Epithelial cell of proximal tubule (primary cell): ENCODE measurements at places on chromosomes 5 and 9. TPM values are rescaled to one million over a fixed set of nuclear protein-coding genes. Genes with fewer than 3 reads are reported as not detected.

The OBP2B gene
- not detected in 2 replicates for total RNA-seq

DNA sequence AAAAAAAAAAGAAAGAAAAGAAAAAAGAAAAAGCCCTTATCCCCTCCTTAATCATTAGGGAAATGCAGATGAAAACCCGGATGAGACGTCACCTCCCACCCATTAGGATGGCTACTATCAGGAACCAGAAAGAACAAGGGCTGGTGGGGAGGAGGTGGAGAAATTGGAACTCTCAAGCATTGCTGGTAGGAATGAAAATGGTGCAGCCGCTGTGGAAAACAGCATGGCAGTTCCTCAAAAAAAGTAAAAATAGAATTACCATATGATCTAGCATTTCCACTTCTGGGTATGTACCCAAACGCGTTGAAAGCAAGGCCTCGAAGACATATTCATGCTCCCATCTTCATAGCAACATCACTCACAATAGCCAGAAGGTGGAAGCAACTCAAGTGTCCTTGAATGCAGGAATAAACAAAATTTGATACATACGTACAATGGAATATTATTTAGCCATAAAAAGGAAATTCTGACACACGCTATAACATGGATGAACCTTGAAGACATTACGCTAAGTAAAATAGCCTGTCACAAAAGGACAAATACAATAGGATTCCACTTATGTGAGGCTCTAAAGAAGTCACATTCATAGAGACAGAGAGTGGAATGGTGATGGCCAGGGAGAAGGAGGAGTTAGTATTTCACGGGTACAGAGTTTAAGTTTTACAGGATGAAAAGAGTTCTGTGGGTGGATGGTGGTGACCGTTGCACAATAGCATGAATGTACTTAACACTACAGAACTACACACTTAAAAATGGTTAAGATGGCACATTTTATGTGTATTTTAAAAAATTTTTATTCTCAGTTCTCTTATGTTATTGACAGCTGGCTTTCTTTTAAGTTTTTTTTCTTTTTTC is 166.8 kb upstream of the IER5L start:
- DNase-seq = no peak

GRCh38 chr9:32161209-32161608 is 223.2 kb upstream of the ACO1 start:
- DNase-seq = no peak

GRCh38 chr5:141778206-141778605 is 96.2 kb upstream of the ARAP3 start:
- peak; percentile 32 for DNase-seq

GRCh38 chr9:121990600-121991306 is 102.4 kb downstream of the TTLL11 start:
- DNase-seq = no peak

GRCh38 chr9:20640331-20641187 is 18.3 kb upstream of the MLLT3 start:
- DNase-seq = no peak

DNA sequence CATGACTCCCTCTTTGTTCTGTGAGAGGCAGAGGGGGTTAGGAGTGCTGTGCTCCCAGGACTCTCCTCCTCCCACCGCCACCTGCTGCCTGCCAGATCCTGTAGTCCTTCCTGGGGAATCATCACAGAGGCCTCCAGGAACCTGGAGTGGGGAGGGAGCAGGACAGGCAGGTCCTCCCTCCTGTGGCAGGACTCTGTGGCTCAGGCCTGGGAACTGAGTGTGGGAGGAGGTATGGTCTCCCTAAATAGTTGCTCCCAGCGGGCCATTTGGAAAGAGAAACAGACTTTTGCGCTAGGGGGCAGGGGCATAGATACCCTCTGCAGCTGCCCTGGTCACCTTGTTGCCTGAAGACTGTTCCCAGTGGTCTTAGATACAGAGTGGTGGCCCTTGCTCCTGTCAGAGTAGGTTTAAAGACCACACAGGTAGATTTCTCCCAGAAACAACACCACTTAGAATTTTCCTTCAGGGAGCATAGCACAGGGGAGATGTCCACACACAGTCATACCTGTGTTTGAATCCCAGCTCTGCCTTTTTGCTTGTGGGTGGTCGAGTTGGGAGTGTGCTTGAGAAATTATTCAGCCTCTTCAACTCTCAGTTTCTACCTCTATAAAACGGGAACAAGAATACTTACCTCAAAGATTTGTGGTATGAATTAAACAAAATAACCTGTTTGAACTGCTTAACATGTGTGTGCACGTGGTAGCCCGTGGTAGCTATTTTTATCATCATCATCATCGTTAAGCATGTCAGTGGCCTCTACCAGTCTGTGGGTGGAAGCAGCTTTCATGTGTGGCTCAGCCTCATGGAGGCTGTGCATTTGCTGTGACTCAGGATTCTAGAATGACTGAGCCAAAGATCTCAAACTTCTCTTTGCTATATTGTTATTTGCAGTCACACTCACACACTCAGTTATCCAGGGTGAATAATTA is 55.8 kb downstream of the SLC22A5 start:
- no peak for DNase-seq
